ENCODE measurements at places on chromosomes 12 and 14.

GRCh38 chr14:100092832-100093231, 27.6 kb downstream of the EVL start:
- no peak for DNase-seq

DNA sequence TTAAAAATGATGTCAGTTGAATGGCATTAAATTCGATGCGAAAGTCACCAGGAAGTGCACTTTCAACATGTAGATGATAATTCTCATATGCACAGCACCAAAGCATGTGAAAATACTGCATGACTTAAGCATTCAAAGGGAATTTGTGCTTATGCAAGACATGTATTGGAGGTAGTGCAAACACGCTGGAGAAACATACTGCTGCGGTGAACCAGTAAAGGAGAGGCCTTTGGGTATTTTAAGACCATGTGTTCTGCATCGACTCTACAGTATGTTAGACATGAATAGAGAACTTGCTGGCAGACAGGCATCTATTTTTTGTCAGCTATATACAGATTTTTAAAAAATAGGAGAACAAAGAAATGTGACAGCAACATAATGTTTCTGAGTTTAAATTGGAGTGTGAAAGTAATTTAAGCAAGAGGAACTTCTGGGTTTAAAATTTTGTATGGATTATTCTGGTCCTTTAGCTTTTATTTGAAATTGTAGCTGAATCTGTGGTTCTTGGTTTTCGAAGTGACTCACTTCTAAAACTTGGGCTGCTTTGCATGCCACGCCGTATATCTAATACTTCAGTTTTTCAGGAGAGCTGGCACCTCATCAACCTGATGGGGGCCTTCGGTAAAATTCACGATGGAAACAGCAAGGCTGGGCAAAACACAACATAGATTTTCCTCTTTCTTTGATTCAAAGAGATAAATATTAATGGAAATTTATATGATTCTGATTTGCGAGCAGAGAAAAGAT, 408.7 kb downstream of the APAF1 start:
- no peak for DNase-seq

GRCh38 chr14:101371799-101372793, 189.2 kb upstream of the DIO3 start:
- no peak for DNase-seq

DNA sequence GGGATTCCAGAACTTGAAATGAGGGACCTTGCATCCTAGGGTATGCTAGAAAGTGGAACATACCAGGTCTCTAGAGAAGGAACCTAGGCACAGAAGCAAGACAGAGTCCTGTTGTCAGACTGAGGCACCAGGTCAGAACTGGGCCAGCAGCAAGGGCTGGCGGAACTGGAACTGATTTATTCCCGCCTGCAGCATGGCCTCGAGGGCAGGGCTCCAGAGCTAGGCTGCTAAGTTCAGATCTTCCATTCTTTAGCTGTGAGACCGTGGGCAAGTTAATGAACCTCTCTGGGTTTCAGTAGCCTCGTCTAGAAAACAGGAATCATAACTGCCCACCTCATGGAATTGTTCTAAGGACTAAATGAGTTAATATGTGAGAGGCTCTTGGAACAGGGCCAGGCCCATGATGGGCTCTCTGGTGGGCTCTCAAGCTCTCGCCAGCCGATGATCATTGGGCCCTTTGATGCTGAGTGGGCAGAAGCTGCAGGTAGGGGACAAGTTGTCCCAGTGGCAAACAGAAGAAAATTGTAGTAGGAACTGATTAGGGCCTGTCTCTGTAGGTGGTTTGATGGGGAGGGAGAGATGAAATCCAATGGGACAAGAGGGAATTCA, 199.8 kb downstream of the ZFP36L1 start:
- DNase-seq = no peak

DNA sequence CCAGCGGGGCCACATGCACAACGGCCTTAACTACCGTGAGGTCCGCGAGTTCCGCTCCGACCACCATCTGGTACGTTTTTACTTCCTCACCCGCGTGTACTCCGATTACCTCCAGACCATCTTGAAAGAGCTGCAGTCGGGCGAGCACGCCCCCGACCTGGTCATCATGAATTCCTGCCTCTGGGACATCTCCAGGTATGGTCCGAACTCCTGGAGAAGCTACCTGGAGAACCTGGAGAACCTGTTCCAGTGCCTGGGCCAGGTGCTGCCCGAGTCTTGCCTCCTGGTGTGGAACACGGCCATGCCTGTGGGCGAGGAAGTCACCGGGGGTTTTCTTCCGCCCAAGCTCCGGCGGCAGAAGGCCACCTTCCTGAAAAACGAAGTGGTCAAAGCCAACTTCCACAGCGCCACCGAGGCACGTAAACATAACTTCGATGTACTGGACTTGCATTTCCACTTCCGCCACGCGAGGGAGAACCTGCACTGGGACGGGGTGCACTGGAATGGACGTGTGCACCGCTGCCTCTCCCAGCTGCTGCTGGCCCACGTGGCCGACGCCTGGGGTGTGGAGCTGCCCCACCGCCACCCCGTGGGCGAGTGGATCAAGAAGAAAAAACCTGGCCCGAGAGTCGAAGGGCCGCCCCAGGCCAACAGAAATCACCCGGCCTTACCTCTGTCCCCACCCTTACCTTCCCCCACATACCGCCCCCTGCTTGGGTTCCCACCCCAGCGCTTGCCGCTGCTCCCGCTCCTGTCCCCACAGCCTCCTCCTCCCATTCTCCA, 155.7 kb upstream of the AMIGO2 start:
- no peak for DNase-seq

GRCh38 chr12:63292471-63293221, 141.6 kb upstream of the AVPR1A start:
- DNase-seq = no peak

DNA sequence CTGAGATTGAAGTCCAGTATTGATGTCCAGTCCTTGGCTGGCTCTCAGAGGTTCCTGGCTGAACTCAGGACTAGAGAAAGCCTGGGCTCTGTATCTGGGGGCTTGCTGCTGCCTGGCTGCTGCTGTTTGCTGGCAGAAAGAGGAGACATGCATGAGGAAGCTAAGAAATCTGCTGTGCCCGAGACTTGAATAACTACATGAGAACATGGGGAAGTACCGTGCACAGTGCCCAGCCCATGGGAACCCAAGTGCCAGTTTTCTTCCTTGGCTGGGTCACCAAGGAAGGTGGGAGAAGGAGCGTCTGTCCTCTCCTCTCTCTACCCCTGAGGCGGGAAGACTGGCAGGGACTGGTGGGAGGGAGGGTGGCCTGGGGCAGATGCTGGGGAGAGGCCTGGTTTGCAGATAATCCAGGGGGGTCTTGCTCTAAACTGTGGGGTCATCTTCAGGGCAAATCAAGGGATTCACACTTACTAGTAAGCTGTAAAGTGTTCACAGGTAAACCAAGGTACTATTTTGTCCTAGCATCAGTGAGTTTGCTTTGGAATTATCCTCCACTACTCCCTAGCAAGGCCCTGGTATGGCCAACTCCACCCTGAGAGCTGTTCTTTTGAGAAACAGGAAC, 13.8 kb upstream of the ZFP36L1 start:
- DNase-seq = no peak

DNA sequence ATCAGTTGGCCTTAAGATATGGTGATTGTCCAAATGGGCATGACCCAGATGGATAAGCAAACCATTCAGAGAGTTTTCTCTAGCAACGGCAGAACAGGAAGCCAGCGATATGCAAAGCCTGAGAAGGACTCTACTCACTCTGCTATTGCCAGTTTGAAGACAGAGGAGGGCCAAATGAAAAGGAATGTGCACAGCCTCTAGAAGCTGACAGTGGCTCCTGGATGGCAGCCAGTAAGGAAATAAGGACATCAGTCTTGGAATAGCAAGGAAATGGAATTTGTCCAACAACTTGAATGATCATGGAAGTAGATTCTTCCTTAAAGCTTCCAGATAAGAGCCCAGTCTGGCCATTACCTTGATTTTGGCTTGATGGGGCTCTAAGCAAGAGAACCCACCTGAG, 60.0 kb downstream of the TMTC2 start:
- no peak for DNase-seq

DNA sequence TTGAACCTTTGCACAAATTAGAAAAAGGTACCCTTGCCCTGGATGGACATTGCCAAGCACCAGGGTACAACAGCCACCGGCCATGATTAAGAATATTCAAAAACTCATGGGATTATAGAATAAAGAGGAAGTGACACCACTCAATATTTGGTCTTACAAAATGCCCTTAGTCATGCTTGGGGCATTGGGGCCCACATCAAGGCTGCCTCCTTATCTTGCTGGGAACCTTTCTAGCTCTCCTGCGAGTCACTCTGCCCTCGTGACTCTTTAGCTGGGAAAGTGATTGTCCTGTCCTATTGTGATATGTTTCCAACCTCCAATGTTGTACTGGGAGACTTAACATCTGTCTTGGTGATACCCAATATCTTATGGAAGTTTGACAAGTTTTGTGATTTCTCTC, 57.8 kb downstream of the GTF2A1 start:
- no peak for DNase-seq

- DNase-seq = no peak
These were observed 107.2 kb downstream of the DPF3 start for GRCh38 chr14:72786378-72787350.

GRCh38 chr12:103600967-103601728, 14.1 kb downstream of the STAB2 start:
- DNase-seq = no peak

DNA sequence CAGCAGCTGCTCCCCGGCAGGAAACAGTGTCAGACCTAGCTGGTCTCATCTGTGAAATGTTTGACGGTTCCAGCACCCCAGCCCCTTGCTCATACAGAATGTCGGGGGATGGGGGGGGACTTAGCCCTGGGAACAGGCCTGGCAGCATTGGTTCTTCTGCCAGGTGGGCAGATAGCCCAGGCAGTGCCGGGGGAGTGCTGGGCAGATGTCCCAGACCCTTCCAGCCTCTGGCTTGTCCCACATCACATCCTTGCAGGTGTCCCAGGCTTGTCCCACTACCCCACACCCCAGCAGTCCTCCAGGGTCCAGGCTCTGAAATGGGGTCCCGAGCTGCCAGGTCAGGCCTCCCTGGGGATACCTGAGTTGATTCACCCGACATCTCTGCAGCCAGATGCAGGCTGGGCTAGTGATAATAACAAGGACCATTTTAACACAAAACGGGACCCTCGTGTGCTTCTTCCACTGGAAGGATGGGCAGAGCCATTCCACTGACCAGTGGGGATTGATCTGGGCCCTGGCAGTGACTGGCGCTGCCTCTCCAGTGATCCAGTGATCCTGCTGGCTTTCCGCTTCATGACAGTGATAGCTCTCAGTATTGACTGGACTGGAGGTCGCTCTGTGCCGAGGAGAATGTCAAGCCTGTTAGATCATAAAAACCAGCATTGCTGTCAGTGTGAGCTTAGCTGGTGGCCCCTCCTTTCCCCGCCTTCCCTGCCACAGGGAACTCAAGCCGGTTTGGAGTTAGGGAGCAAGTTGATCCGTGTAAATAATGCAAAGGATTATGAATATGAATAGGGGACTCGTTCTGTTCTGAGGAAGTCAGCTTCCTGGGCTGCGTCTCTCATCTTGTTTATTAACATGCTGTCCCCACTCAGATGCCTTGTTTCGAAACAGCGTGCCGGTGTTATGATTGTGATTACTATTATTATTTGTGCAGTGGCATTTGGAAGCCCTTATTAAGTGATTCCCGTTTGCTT, 180.6 kb downstream of the AACS start:
- DNase-seq = no peak

DNA sequence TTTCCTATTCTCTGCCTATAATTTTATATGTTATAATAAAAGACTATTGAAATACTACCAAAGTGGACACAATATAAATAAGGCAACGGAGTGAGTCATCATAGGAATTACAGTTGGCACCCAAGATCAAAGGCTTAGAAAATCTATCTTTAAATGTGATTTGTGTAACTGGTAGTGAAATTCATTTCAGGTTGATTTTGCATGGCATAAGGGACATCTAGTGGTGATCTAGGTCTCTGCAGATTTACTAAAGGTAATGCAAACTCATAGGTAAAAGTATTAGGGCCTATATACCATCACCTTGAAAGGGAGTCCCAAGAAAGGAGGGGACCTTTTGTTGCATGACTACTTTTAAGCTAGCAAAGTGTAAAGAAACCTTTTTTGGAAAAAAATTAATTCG, 527.2 kb downstream of the NRXN3 start:
- no peak for DNase-seq

- no peak for DNase-seq
These were observed 2.8 kb downstream of the OLR1 start for GRCh38 chr12:10169104-10169503.

- no peak for DNase-seq
These were observed 85.0 kb upstream of the GPR68 start for GRCh38 chr14:91329486-91330014.

DNA sequence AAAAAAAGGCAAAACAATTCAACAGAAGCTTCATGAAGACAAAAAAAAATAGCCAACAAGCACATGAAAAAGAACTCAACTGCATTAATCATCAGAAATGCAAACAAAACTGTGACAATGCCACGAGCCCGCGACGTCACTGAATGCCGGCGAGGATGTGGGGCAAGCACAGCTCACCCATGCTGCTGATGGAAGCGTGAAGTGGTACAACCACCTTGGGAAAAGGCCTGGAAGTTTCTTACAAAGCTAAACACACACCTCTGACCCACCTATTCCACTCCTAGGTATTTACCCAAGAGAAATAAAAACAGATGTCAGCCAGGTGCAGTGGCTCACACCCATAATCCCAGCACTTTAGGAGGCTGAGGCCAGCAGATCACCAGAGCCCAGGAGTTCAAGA, 10.5 kb downstream of the BTBD6 start:
- no peak for DNase-seq

DNA sequence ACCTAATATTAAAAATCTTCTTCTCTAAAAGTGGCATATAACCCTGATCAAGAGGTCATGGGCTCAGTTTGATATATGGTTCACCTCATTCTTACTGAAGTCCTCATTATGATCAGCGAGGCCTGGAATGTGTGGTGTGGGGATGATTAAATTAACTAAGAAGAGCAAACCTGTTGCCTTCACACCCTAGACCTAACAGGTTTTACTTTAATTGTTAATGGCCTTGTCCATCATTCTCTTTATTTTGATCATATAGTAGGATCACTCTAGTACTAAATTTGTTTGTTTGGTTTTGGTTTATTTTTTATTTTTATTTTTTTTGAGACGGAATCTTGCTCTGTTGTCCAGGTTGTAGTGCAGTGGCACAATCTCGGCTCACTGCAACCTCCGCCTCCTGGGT, 43.5 kb downstream of the VEZT start:
- DNase-seq = no peak

DNA sequence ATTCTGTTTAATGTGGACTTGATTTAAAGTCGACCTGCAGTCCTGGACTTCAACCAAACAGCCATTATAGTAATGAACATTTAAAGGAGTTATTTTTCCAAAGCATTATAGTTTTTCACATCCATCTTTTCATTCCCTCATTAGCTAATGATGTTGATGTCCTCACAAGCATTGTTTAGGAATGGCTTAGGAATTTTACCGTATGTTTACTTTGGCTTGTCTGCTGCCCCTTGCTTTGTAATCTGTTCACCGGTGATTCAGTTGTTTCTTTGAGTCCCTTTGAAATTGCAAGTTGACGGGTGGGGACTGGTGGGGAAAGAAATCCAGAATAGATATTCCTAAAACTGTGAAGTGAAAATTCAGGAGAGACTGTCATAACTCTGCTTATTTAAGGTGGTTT, 25.4 kb downstream of the PRKCH start:
- no peak for DNase-seq

All from NCI-H1048 (cell line).